M059J (cell line): ENCODE measurements at places on chromosomes 16 and 17.

- DNase-seq: peak; percentile 94
Measured at GRCh38 chr16:27253526-27253930, 15.0 kb downstream of the NSMCE1 start.

- no peak for DNase-seq
Measured at GRCh38 chr17:63154586-63155244, 188.7 kb downstream of the TANC2 start.

- no peak for DNase-seq
Measured at GRCh38 chr17:63475491-63476412, 1.1 kb upstream of the ACE start.

- no peak for DNase-seq
Measured at GRCh38 chr17:15971098-15971678, 26.3 kb downstream of the ADORA2B start.

DNA sequence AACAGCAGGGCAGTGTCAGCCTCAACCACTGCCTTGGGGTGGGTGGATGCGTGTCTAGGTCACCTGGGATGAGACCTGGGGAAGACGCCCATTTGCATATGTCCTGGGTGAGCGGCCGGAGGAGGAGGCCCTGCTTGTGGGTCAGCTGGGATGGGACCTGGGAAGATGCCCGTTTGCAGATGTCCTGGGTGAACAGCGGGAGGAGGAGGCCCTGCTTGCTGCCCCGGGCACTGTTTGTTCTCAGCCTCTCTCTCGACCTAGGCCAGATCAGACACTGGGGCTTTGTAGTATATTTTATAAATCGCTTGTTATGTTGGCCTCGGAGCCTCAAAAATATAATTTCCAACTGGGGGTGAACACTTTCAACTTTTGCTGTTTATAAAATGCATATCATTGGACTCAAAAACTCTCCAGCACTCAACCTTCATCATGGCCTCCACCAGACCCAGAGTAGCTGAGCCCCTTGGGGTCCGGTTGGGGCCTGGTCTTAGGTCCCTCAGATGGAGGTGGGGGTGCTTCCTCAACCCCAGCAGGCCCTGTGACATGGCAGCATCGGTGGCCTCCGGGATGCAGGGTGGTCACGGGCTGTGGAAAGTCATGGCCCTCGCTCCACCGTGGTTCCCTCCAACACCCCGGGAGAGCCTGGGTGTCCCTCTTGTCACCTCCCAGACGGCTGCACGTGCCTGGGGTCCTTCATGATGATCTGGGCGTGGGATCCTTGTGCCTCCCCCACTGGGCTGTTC is 17.3 kb downstream of the DBNDD1 start:
- DNase-seq: no peak

- peak; percentile 71 for DNase-seq
Measured at GRCh38 chr16:72884037-72884436, 163.9 kb downstream of the ZFHX3 start.

DNA sequence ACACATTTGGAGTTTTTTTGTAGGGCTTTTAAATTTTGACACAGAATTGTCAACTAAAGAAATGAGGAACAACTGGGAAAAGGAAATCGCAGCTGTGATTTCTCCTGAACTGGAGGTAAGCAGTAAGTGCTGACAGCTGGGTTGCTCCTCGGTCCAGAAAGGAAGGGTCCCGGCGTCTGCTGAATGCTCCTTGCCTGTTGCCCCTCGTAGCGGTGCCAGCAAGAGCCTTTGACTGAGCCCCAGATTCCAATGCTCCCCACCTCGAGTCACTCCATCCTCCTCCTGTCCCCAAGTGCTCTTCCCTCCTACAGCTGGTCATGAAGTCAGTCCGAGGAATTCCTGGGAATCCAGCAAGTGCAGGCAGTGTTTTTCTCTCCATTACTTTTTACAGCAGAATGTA is 32.0 kb upstream of the ENDOV start:
- no peak for DNase-seq
